Endothelial cell (in vitro differentiated cells): ENCODE measurements at places on chromosomes 7 and 10. TPM values are rescaled to one million over a fixed set of nuclear protein-coding genes. Genes with fewer than 3 reads are reported as not detected.

- no peak for DNase-seq
- no peak overlapping the region for H3K4me3 ChIP-seq
- no peak overlapping the region for H3K27ac ChIP-seq
These were observed 113.1 kb downstream of the CPED1 start for GRCh38 chr7:121101621-121102020.

GRCh38 chr7:87003872-87004798, 55.3 kb downstream of the ELAPOR2 start:
- no peak for DNase-seq
- H3K27ac ChIP-seq: no peak overlapping the region
- no peaks in the 10 kb centered on the region for H3K27me3 ChIP-seq

- no peaks in the 10 kb centered on the region for H3K36me3 ChIP-seq
- no peak overlapping the region for H3K27ac ChIP-seq
- peaks cover 3% of the 10 kb centered on the region for H3K4me1 ChIP-seq
- no peak overlapping the region for H3K4me3 ChIP-seq
These were observed 3.8 kb downstream of the UPK3B start for GRCh38 chr7:76513817-76514799.

DNA sequence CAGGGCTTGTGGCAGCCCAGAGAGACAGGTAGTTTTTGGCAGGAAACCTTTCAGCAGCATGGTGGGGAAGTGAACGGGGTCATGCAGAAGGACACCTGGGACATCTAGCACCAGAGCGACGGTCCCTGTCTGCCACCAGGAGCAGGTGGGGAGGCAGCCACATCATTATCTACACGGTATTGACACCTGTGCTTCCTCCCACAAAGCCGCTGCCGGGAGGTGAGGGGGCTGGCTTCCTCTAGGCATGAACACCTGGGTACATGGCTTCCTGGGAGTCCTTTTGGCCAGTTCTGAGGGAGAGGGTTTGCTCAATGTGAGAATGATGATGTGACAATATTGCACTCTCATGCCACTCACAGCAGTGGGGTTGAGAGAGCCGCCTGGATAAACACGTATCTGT, 275.2 kb downstream of the ACTR3B start:
- H3K27ac ChIP-seq: no peak overlapping the region
- no peaks in the 10 kb centered on the region for H3K36me3 ChIP-seq
- peaks cover 1% of the 10 kb centered on the region for H3K27me3 ChIP-seq

DNA sequence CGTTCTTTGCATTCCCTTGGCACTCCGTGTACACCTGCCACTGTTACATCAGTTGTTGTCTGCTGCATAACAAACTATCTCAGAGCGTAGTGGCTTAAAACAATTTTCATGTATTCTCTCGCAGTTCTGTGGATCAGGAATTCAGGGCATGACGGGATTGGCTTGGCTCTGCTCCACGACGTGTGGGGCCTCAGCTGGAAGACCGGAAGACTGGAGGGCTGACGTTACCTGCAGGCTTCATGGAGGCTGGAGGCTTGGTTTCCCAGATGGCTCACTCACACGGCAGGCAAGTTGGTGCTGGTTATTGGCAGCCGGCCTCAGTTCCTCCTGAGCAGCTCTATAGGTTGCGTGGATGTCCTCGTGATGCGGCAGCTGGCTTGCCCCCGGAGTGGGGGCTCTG, 25.5 kb downstream of the NYAP1 start:
- no peaks in the 10 kb centered on the region for H3K36me3 ChIP-seq
- H3K4me1 ChIP-seq: peaks cover 3% of the 10 kb centered on the region
- no peak for DNase-seq
- H3K4me3 ChIP-seq: no peak overlapping the region

- peaks cover 24% of the 10 kb centered on the region for H3K4me1 ChIP-seq
- DNase-seq: no peak
- H3K27ac ChIP-seq: no peak overlapping the region
- H3K27me3 ChIP-seq: peaks cover 2% of the 10 kb centered on the region
These were observed 34.7 kb upstream of the XPNPEP1 start for GRCh38 chr10:109958059-109958458.

GRCh38 chr10:35343739-35344138, 7.4 kb downstream of the CCNY start:
- no peak overlapping the region for H3K27ac ChIP-seq
- H3K27me3 ChIP-seq: no peaks in the 10 kb centered on the region
- H3K4me3 ChIP-seq: no peak overlapping the region
- H3K36me3 ChIP-seq: peaks cover 3% of the 10 kb centered on the region

DNA sequence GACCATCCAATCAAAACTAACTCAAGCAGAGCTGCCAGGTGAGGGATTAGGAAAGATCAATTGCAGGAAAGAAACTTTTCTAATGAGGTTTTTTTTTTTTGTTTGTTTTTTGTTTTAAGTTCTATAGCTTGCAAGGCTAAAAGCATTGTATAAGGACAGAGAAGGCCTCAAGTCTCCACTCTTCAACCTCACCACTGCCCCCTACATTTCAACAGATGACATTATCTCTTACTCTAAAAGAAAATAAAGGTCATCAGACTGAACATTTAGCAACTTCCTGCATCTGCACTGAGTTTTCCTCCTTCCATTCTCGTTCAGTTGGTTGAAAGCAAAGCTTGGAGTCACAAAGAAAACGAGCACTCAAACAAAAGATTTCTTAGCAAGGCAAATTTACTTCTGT, 45.2 kb upstream of the EXOC4 start:
- no peak overlapping the region for H3K4me3 ChIP-seq
- H3K27ac ChIP-seq: no peak overlapping the region
- peaks cover 2% of the 10 kb centered on the region for H3K27me3 ChIP-seq
- no peaks in the 10 kb centered on the region for H3K4me1 ChIP-seq
- no peaks in the 10 kb centered on the region for H3K36me3 ChIP-seq
- no peak for DNase-seq

GRCh38 chr7:37310327-37311080, 138.2 kb downstream of the ELMO1 start:
- peaks cover 51% of the 10 kb centered on the region for H3K36me3 ChIP-seq
- no peak for DNase-seq
- peak overlapping the region; percentile 54 for H3K27ac ChIP-seq
- H3K4me3 ChIP-seq: peak overlapping the region; percentile 13

DNA sequence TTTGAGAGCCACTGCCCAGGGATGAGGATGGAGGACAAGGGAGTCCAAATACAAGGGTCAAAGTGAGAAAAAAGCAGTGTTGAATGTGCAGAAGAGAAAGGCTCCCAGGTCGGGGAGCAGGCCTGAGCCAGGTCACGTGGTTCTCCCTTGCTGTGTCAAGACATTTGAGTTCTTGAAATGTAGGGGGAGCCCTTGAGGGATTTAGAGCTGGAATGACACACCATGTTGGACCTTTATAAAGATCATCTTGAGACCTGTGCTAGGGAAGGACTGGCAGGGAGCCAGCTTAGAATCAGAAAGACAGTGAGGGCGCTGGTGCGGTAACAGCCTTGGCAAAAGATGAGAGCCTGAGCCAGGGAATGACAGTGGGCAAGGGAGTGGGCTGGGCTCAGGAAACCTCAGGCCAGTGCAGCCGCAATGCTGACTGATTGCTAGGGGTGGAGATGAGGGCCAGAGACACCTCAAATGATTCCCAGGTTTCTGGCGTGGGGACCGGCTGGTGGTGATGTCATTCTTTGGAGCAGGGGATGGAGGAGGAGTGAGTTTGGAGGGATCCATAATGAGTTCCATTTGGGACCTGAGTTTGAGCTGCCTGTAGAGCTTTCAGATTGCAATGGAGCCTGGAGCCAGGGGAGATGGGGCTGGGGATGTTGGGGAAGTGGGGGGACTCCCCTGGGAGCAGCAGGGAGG, 120.1 kb downstream of the PTPN20 start:
- H3K27me3 ChIP-seq: peaks cover 6% of the 10 kb centered on the region
- H3K4me1 ChIP-seq: no peaks in the 10 kb centered on the region
- H3K4me3 ChIP-seq: no peak overlapping the region
- no peak overlapping the region for H3K27ac ChIP-seq
- H3K36me3 ChIP-seq: no peaks in the 10 kb centered on the region

DNA sequence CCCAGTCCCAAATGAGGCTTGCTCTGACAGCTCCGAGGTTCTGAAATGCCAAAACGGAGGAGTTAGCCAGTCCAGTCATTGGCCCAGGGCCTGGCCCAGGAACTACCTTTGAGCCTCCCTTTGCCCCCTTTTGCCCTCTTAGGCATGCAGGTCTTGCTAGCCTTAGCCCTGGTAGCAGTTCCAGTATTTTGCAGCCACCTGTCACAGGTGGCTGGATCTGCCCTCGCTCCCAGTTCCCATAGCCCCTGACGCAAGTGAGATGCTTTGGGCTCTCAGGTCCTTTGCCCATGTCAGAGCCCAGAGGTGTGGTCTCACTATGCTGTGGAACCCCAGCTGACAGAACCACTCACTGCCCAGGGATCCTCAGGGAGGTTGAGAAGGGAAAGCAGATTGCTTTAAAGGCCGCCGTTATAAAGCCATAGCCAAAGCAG, 42.0 kb downstream of the GPRIN2 start:
- no peak overlapping the region for H3K4me3 ChIP-seq
- H3K27me3 ChIP-seq: peaks cover 5% of the 10 kb centered on the region
- no peaks in the 10 kb centered on the region for H3K36me3 ChIP-seq
- H3K27ac ChIP-seq: no peak overlapping the region
- no peaks in the 10 kb centered on the region for H3K4me1 ChIP-seq

DNA sequence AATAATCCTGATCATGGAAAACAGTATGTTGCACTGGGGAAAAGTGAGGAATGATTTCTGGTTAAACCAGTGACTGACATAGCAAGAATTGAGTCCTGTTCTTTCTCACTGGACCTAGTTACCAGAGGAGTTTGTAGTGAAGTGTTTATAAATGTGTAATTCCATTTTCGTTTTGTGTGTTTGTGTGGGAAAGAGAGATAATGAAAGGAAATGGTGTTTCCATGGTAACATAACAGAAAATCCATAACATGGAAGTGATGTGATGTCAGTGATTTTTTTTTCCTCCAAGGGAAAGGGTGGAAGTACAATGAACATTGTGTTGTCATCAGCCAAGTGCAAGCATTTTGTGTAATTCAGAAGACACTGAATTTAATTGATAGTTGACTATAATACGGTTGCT, 283.9 kb downstream of the PLXDC2 start:
- H3K36me3 ChIP-seq: no peaks in the 10 kb centered on the region
- peak overlapping the region; percentile 99 for H3K27ac ChIP-seq
- peak overlapping the region; percentile 29 for H3K4me3 ChIP-seq
- no peak for DNase-seq
- peaks cover 5% of the 10 kb centered on the region for H3K27me3 ChIP-seq
- H3K4me1 ChIP-seq: peaks cover 41% of the 10 kb centered on the region

- no peaks in the 10 kb centered on the region for H3K4me1 ChIP-seq
- peaks cover 2% of the 10 kb centered on the region for H3K27me3 ChIP-seq
- DNase-seq: no peak
- no peak overlapping the region for H3K27ac ChIP-seq
- H3K36me3 ChIP-seq: no peaks in the 10 kb centered on the region
These were observed 81.0 kb downstream of the EBF3 start for GRCh38 chr10:129883029-129883428.

DNA sequence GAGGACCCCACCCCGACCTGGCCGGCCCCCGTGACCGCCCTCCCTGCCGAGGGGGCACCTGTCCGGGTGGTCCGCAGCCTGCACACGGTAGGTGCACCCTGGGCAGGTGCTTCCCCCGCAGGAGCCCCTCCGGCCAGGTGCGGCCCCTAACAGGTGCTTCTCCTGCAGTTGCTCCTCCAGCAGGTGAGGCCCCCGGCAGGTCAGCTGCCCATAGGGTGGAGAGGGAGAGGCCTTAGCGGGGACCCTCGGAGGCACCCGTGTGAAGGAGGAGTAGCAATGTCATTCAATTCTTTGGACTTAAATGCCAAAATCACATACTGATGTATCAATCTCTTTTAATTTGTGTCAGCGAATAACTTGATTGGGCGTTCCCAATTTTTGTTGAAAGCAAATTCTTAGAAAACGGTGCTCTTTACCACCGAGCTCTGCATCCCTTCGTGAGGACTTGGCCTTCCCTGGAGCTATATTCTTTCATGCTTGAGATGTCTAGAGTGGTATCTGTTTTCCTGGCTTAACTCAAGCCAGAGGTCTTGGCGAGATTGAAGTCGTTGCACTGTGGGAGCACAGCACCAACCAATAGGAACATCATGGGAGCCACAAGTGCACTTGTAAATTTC, 738 bp upstream of the NCAPG2 start:
- peaks cover 16% of the 10 kb centered on the region for H3K4me1 ChIP-seq
- H3K27ac ChIP-seq: peak overlapping the region; percentile 43
- H3K36me3 ChIP-seq: peaks cover 21% of the 10 kb centered on the region
- DNase-seq: no peak
- peaks cover 6% of the 10 kb centered on the region for H3K27me3 ChIP-seq

GRCh38 chr10:72316748-72317435, 37.8 kb downstream of the DNAJB12 start:
- peaks cover 6% of the 10 kb centered on the region for H3K27me3 ChIP-seq
- H3K4me1 ChIP-seq: peaks cover 39% of the 10 kb centered on the region
- no peak overlapping the region for H3K27ac ChIP-seq
- no peak for DNase-seq

GRCh38 chr7:6530626-6531491, 20.4 kb downstream of the GRID2IP start:
- no peak overlapping the region for H3K27ac ChIP-seq
- H3K27me3 ChIP-seq: peaks cover 20% of the 10 kb centered on the region
- no peak for DNase-seq
- H3K36me3 ChIP-seq: peaks cover 3% of the 10 kb centered on the region

DNA sequence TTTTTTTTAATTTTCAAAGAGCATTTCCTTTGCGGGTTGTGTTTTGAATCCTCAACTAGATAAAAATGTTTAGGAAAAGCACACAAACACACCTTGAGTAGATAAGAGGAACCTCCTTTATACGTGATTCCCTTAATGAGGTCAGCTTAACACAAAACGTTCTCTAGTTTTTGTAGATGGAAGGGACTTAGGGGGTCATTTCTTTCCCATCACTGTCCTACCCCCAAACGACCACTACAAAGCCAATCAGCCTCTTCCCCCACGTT, 1.2 kb downstream of the SUV39H2 start:
- no peaks in the 10 kb centered on the region for H3K36me3 ChIP-seq
- peaks cover 31% of the 10 kb centered on the region for H3K4me1 ChIP-seq
- H3K27me3 ChIP-seq: peaks cover 13% of the 10 kb centered on the region

DNA sequence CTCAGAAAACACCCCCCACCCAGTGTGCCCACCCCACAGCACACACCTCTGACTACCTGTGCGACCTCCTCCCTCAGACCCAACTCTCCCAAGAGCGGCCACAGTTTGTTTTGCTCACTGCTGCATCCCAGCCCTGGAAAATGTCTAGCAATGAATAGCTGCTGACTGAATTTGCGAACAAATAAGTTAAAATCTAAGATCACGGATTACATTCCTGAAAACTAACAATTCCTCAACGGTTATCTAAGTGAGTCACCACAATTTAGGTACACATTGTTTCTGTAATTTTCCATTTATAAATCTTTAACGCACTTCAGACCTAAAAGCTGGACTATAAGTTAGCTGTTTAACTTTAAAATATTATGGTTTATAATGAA, 235.2 kb downstream of the ZMYND11 start:
- H3K4me1 ChIP-seq: no peaks in the 10 kb centered on the region
- DNase-seq: no peak
- no peak overlapping the region for H3K4me3 ChIP-seq

- no peak overlapping the region for H3K27ac ChIP-seq
- no peaks in the 10 kb centered on the region for H3K36me3 ChIP-seq
- no peaks in the 10 kb centered on the region for H3K4me1 ChIP-seq
These were observed 582.0 kb downstream of the TNS3 start for GRCh38 chr7:46999866-47000265.

The MSMB gene
- total RNA-seq: not detected

The FIGNL1 gene
- 18.4 TPM for total RNA-seq

The UTF1 gene
- total RNA-seq: 0.38 TPM

The CPXM2 gene
- 0.33 TPM for total RNA-seq

The HABP2 gene
- not detected for total RNA-seq

The AGFG2 gene
- total RNA-seq: 48.6 TPM

The HOXA9 gene
- total RNA-seq: 0.80 TPM

The AKR1C3 gene
- 2.8 TPM for total RNA-seq

The NUTM2E gene
- 0.46 TPM for total RNA-seq

The PDK4 gene
- 0.23 TPM for total RNA-seq

The GSTO2 gene
- total RNA-seq: 5.9 TPM

The ZMIZ2 gene
- total RNA-seq: 70.9 TPM

The TRPV6 gene
- not detected for total RNA-seq
